Stimulated activated CD8-positive, alpha-beta memory T cell treated with anti-CD3 and anti-CD28 coated beads, Interleukin-7, amount 100 ng/mL, for 1 hour (primary cell): ENCODE measurements at places on chromosomes 12 and 14.

- no peak for DNase-seq
Observed at GRCh38 chr12:41795910-41796309, 348.8 kb downstream of the GXYLT1 start.

DNA sequence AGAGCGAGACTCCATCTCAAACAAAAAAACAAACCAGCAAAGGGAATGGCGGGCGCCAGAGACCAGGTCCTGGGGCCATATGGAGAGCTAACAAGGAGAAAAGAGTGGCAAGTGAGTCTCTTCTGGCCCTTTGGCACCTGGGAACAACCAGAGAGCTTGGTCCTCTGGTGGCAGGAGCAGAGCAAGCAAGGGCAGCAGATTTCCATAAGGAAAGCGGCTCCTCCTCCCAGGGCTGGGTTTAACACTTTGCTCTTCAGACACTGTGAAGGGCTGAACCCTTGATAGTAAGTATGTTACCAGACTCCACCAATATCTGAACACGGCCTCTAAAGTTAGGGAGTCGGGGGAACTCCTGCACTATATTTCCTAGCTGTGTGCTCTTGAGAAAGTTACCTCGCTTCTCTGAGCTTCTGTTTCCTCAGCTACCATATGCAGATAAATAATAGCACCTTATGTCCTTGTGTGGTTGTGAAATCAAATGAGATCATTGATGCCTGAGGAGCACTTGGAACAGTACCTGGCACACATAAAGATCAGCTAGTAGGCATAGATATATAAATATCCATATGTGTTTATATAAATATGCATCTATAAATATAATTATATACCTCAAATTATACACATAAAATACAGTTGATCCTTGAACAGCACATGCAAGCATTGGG, 33.4 kb upstream of the PLEKHG6 start:
- no peak for DNase-seq

- DNase-seq = no peak
Observed at GRCh38 chr12:50678650-50679365, 85.1 kb upstream of the ATF1 start.

- no peak for DNase-seq
Observed at GRCh38 chr14:81829447-81829846, 295.8 kb upstream of the SEL1L start.

DNA sequence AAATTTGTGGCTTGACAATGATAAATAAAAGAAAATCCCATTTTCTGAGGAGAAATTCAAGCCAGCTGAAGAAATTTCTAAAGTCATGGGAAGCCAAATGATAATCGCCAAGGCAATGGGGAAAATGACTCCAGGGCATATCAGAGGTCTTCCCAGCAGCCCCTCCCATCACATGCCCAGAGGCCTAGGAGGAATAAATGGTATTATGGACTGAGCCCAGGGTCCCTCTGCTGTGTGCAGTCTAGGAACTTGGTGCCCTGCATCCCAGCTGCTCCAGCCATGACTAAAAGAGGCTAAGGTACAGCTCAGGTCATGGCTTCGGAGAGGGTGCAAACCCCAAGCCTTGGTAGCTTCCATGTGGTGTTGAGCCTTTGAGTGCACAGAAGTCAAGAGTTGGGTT, 4.4 kb downstream of the CLEC12A start:
- DNase-seq = no peak

GRCh38 chr12:2679816-2680675, 114.7 kb upstream of the FKBP4 start:
- no peak for DNase-seq

DNA sequence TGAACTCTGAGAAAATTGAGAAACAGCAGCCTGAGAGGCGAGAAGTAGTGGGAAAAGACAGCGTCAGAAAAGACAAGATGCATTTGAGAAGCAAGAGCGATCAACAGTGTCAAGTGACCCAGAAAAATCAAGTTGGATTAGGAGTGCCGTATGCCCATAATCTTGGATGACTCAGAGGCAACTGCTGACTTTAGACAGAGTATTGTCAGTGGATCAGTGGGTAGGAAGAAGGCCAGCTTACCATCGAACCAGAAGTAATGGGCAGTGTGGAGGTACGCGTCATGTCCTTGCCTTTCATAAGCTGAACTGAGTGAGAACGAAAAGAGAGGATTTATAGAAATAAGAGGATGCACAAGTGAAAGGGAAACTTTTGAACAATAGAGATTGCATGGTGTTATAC, 151.0 kb upstream of the NAV3 start:
- DNase-seq = no peak

DNA sequence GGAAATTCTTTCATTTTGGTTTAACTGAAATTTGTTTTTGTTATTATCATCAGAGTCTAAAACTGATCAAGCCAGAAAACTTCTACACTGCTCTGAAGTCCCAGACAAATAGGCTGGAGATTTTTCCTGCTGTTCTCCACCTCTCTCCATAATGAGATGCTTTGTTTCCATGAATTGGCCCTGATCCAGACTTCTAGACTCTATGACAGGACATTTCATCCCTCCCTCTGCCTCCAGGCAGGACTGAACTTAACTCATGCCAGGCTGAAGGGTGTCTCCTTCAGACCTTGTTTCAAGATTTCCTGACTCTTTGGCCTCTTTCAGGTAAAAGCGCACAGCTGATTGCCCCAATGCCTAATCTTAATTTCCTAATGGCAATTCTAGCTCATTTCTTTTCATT, 69.1 kb upstream of the HOXC13 start:
- DNase-seq = no peak

DNA sequence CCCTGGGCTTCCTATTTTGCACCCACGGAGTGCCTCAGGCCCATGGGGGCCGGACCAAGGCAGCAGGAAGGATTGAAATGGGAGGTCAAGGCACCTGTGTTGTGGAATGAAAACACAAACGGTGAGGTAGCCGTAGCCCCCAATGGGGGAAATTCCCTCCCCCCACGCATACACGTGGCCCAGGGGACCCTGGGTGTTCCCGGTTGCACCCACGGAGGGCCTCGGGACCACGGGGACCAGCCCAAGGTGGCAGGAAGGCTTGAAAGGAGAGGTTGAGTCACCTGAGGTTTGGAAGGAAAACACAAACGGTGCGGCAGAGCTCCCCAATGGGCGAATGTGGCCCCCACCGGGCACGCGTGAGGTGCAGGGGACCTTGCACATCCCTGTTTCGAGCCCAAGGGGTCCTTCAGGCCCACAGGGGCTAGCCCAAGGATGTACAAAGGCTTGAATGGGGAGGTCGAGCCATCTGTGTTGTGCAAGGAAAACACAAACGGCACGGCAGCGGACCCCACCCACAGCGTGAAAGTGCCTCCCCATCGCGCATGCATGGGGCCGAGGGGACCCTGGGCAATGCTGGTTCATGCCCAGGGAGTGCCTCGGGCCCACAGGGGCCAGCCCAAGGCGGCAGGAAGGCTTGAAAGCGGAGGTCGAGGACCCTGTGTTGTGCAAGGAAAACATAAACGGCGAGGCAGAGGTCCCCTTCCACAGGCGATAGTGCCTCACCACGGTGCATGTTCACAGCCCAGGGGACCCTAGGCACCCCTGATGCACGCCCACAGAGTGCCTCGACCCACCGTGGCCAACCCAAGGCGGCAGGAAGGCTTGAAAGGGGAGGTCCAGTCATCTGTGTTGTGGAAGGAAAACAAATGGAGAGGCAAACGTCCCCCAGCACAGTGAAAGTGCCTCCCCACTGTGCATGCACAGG, 376.7 kb downstream of the ALG10 start:
- no peak for DNase-seq

GRCh38 chr14:24408764-24409163, 10.0 kb downstream of the NYNRIN start:
- DNase-seq = no peak

DNA sequence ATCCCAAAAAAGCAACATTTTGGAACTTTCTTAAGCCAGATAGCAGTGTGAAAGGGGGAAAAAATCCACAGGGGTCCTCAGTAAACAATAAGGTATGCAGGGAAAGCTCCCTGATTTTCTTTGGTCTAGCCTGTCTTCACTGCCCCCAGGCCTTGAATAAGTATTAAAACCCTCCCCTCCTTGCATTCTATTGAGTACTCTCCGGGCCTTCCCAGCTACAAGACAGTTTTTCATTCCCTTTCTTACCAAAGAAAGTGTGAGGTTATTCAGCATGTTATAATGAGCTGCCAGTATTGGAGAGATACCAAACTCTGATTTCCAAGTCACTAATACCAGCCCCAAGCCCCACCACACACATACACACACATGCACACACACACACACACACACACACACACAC, 59.8 kb upstream of the KIF21A start:
- DNase-seq = no peak

DNA sequence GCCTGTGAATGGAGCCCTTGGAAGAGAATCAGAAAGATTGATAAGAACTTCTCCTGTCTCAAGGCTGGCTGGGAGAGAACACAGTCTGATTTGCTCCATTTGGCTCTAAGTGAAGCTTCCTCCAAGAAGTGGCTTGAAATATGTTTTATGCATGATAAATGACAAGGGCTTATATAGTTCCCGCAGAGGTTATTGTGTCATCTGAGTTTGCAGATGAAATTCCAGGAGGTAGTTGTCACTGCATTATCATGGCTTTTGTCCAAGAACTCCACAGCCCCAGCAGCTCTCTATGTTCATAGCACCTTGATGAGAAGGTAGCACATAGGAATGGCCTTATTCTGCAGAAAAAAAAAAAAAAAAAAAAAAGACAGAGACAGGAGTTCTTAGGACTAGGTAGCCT, 108.5 kb downstream of the DACT1 start:
- no peak for DNase-seq
